ENCODE measurements at places on chromosomes 3 and 15.
A peak's percentile ranks its signal among the peaks of the same experiment; 100 is the strongest.

DNA sequence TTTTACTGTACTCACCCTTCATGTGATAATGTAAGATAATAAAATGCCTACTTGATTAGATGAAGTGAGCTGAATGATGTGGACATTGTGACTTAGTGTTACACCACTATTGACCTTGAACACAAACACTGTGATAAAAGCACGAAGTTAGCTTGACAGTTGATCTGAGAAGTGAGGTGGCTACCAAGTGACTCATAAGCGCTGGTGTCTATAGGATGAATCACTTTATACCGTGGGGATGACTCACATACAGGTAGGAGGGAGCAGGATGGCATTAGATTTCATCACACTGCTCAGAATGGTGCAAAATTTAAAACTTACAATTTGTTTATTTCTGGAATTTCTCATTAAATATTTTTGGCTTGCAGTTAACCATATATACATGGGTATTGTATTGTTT, 174.7 kb upstream of the CNTN3 start:
- DNase-seq = peak; percentile 89

GRCh38 chr15:63052077-63052841, 9.7 kb downstream of the TPM1 start:
- DNase-seq = no peak

- DNase-seq = no peak
Measured at GRCh38 chr3:177211503-177212277, 14.4 kb upstream of the TBL1XR1 start.

DNA sequence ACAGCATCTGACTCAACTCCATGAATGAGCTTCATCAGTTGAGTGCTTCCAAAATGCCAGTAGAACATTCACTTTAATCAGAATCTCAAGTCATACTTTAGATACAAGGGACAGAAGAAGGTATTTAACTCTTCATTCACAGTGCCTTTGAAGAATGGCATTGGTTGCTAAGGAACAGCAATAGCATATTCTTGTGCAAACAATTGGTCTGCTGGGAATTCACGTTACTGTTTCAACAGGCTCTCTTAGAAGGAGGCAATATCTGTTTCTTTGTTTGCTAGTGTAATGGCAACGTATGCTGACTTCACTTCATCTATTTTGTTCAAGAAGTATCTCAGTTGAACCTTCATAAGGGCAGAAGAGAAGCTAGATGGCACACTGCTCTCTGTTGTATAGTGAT, 113.9 kb downstream of the TMEM108 start:
- DNase-seq = no peak

DNA sequence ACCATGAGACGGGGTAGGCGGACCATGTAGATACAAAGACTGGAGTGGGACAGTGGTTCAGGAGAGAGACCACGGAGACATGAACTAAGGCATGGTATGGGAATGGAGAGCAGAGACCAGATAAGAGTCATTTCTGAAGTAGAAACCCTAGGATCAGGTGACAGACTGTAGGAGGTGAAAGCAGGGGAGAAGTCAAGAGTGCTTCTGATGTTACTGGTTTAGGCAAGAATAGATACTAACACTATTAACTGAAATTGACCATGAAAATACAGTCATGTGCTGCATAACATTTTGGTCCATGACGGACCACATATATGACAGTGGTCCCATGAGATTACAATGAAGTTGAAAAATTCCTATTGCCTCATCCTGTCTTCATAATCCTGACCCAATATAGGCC, 41.7 kb downstream of the RASGRP1 start:
- no peak for DNase-seq

DNA sequence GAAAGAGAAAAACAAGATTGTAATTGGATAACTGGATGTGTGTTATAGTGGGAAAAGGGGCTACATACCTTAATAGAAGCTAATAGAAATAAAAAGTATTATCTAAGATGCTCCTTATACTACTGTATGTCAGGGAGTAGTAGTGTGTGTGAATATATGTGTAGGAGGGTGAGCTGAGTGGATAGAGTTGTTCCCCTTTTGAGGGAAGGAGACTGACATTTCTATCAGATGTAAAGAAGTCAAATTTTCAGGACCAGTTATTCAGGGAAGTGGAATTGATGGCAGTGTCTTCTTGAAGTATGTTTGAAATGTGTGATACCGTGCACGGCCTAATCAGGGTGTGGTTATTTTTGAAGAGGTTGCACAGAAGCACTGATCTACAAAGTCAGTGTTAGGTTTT, 49.1 kb downstream of the PCOLCE2 start:
- no peak for DNase-seq

DNA sequence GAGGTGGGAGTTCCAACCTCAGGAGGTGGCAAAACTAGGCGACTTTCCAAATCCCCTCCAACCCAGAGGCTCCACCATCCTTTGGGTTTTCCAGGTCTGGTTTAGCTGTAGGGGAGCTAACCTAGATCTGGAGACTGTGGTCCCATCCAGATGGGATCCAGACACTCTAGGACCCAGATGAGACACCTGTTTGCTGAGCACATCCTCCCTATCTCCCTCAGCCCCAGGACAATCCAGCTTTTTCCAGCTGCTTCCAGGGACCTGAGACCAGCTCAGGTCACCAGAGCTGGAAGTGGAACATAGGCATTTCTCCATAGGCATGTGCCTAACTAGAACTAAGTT, 18.2 kb downstream of the CRTAP start:
- DNase-seq = no peak

DNA sequence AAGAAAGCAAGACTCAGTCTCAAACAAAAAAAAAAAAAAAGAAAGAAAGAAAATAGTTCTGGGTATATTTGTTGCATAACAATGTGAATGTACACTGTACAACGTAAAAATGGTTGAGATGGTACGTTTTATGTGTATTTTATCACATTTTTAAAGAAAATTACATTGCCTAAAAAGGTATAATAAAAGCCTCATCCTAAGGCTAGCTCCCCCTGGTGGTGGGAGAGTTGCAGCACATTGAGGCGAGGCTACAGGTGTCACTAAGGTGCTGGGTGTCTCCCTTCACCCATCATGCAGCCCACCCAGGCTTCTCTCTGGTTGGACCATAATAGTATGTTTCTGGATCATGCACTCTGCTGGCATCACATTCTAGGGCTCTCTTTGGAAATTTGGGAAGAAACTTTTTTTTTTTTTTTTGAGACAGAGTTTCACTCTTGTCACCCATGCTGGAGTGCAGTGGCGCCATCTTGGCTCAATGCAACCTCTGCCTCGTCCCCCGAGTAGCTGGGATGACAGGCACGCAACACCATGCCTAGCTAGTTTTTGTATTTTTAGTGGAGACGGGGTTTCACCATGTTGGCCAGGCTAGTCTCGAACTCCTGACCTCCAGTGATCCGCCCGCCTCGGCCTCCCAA, 12.4 kb upstream of the RAB11A start:
- DNase-seq = peak; percentile 53

GRCh38 chr15:40059821-40060220, 20.8 kb upstream of the SRP14 start:
- no peak for DNase-seq

DNA sequence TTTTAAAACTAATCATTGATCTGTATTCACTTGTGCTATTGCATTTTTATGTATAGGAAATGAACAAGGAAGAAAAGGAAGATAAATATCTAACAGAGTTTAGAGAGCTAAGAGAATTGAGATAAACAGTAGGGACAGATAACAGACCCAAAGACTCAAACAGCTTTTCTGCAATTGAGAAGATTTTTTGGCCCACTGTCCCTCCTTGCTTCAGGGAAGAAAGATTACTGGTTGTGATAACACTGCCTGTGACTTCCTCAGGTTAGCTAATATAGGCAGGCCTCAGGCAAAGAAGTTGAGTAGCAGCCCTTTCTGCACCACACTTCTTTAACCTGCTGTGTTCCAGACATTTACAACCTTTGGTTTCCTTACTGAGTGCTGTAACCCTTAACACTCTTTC, 2.7 kb upstream of the COX17 start:
- no peak for DNase-seq

DNA sequence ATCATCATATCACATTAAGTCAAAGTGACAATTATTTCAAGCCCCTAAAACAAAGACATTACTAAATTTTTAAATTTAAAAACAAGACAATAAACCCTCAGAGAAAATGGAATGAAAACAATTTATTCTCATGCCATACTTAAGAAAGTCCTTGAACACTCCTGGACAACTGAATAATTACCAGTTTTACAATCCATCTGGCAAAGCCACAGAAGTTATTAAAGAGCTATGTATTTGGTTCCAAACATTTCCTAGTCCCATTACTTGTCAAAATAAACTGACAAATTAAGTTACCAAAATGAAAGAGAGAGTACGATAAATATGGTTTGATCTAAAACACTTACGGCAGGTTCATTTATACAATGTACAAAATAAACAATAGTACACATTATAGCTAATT, 63.2 kb downstream of the LRRFIP2 start:
- DNase-seq = no peak

- no peak for DNase-seq
Measured at GRCh38 chr3:114449271-114450007, 155.6 kb downstream of the TIGIT start.
